Activated T-helper 1 cell treated with anti-CD3 and anti-CD28 coated beads, Interleukin-12 subunit alpha, Interleukin-12 subunit beta, Interleukin-2, Interleukin-4 antibody, amounts not matched to agents 30 ng/mL and 10 ng/mL and 1 ng/mL, durations not matched to agents 14 hours and 24 hours and 36 hours (primary cell): ENCODE measurements at places on chromosomes 6 and 20.

GRCh38 chr20:64188682-64189529 lies 24.7 kb downstream of the MYT1 start:
- DNase-seq = no peak

DNA sequence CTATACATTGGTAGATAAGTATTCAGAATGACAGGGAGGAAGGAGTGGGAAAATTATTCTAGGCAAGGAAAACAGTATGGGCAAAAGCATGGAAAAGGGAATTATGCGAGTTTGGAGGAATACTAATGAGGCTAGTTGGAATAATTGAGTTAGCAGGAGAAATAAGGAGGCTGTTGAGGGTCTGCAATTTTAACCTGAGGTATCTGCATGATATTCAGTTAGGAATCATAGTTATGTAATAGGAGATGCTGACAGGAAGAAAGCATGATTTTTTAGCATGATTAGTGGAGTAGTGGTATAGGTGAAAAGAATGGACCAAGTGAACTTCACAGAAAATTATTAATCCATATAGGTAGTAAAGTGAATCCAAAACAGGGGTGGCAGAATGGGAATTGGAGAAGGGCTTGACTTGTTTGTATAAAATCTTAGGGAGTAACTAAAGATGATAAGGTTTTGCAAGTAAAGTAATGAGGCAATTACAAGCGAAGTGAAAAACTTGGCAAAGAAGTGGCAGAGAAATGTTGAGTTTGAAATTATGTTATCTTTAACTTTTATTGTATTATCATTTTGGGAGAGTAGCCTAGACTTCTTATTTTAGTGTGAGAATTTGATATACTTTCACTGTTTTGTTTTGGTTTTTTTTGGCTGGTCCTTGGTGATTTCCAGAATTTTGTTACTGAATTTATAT lies 5.7 kb downstream of the STXBP5 start:
- no peak for DNase-seq

DNA sequence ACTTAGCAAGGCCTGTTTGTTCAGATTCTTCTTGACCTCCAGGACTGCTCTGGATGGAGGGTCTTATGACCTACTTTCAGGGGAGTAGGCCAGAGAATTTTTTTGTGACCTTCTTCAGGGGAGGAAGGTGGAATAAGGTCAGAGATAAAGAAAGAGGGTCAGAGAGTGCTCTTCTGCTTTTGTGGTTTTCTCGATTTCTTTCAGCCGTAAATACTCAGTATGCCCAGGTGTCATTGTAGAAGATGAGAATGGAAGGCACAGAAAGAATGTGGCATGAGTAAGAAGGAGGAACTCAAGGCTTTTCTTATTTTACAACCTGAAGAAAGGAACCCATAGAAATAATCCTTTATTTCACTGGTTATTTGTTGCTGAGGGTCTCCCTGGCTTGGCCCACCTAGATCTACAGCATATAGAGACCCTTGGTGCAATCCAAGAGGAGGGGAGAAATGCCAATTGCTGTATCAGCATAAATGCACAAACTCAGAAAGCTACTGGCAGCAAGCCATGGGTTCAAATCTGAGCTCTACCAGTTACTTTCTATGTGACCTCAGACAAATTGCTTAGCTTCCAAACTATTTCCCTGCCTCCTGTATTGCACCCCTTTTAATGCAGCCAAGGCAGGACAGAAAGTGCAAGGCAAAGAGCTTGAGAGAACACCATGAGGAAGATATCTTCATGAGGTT lies 68.0 kb downstream of the OLIG3 start:
- DNase-seq = no peak

GRCh38 chr6:48068278-48069251 lies 42.4 kb downstream of the PTCHD4 start:
- DNase-seq = no peak

- no peak for DNase-seq
Measured at GRCh38 chr20:51275181-51275580, 252.3 kb upstream of the KCNG1 start.

DNA sequence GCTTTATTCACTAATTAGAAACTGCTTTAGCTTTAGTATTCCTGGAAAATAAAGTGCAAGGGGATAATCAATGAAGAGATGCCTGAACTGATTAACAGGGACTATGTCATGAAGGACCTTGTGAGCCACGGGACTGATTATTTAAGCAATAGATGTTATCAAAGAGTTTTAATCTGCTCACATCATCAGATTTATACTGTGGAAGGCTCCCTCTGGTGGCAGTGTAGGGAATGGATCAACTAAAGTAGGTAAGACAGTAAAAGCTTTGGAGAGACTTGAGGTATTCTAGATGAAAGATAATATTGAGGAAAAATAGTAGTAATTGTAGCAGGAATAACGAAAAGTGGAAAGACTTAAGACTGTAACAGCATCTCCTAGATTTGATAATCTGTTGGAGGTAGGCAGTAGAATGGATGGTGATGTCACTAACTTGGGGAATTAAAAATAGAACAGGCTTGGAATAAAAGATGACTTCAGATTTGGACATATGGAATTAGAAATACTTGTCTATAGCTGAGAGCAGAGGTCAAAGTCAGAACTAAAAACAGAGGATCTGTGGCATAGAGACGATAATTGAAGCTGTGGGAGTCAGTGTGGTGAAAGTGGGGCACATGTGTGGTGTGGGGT lies 80.3 kb upstream of the HTR1E start:
- DNase-seq = no peak

GRCh38 chr6:166438211-166438861 lies 55.6 kb upstream of the MPC1 start:
- no peak for DNase-seq

DNA sequence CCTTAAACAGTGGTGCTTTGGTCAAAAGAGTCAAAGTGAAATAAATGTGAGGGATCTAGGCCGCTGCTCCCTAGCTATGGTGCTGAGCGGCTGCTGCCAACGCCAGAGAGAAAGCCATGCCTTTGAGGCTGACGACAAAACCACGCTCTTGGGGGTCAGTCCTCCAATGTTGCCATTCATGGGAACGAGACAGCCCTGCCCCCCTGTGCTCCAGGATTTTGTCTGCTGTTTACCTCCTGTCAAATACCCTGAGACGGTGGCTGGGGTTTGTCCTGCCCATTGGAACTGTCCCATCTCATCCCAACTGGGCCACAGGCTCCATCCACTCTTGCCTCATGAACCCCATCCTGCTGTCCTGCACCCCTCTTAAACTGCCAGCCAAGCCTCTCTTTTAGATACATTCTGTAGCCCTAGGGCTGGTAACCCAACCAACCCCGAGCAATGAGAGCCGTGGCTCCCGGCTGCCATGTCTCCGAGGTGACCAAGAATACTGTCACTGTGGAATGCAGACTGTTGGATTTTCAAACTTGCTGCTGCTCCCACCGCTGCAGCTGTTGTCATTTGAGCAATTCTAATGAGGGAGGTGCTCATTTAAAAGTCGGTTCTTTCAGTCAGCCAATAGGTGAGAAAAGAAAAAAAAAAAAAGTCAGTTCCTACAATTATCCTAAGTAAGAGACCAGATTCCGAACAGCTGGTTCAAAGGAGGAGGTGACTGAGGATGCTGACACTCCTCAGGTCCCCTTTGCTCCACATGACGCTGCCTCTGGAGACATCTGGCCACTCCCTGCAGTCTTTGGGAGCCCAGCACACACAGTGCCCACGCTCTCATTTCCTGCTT lies 73.1 kb upstream of the QKI start:
- DNase-seq = no peak

GRCh38 chr6:166252601-166253000 lies 55.6 kb downstream of the PRR18 start:
- DNase-seq = no peak

- DNase-seq = no peak
Measured at GRCh38 chr6:133891149-133891926, 2.4 kb downstream of the TCF21 start.

DNA sequence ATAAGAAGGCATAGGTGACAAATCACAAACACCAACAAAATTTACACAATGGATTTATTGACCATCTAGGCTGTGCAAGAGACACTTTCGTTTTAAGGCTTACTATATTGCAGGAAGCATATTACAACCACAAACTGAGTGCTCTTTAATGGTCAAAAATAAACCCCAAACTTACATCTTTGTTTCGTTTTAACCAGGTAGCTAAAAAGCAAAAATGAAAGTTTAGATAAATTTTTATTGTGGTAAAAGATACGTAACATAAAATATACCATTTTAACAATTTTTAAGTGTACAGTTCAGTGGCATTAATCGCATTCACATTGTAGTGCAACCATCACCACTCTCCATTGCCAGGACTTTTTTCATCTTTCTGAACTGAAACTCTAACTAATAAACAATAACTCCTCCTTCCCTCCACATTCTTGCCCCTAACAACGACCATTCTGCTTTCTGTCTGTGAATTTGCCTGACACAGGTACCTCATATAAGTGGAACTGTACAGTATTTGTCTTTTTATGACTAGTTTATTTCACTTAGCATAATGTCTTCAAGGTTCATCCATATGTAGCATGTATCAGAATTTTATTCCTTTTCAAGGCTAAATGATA lies 32.3 kb upstream of the DUSP22 start:
- DNase-seq = no peak

GRCh38 chr6:166848979-166849748 lies 107.2 kb downstream of the RNASET2 start:
- no peak for DNase-seq

DNA sequence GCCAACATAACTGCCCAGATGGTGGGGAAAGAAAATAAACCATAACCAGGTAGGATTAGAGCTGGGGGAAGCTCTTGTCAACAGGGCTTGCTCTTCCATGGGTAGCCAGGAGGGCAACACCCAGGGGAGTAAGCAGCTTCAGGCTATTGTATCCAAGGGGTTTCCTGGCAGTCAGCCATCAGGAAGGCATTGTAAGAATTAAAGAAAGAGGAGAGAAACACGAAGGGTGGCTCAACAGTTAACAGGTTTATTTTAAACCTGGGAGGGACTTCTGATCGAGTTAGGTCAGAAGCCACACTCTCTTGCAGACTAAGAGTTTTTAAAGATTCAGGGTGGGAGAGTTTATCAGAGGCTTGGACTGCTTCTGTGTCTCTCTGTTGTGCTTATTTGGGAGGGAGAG lies 114.2 kb downstream of the QRSL1 start:
- no peak for DNase-seq

GRCh38 chr6:158654960-158655489 lies 5.2 kb downstream of the SYTL3 start:
- no peak for DNase-seq

GRCh38 chr20:43507150-43508080 lies at the start of gene L3MBTL1:
Gene L3MBTL1 (plus strand): TSS chr20:43507697. CDS start chr20:43513504, 5,807 bp downstream.
- DNase-seq = no peak

GRCh38 chr6:105591053-105591452 lies 188.2 kb upstream of the PREP start:
- peak; percentile 27 for DNase-seq

- no peak for DNase-seq
Measured at GRCh38 chr6:49252901-49253300, 210.2 kb downstream of the MMUT start.

- no peak for DNase-seq
Measured at GRCh38 chr6:158253248-158253647, 59.0 kb upstream of the TULP4 start.

GRCh38 chr20:36501367-36502006 lies 39.8 kb upstream of the MYL9 start:
- DNase-seq = no peak

DNA sequence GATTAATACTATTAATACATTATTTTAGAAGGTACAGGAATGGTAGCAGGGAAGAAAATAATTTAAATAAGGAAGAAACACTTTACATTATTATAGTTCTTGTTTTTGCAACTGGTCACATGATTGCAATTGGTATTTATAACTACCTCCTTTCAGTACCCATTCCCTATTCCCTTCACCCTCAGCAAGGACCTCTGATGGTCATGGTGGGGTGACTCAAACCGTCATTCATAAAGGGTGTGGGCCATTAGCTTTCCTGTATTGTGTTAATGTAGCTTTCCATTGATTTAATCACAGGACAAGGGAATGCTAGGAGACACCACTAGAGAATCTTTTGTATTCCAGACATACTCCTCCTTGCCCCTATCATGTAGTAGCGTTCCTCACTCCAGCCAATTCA lies 47.2 kb upstream of the TMEM244 start:
- no peak for DNase-seq

- no peak for DNase-seq
Measured at GRCh38 chr6:1786455-1787453, 177.0 kb downstream of the FOXC1 start.

DNA sequence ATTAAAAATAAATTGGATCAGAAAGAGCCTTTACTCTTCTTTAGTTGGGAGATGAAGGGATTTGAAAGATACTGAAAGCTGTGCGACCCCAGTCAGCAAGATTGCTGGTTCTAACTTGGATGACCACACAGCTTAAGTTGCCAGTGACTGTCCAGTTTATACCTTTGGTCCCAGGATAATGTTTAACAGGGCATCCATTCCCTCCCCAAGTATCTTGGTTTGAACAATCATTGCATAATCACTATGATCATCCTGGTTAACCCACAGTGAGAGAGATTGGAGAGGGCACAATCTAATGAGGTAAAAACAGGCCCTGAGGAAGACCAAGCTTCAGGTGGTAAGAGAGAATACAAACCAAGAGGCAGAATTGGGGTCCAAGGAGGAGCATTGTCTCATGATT lies 798.3 kb downstream of the MAFB start:
- DNase-seq = no peak

DNA sequence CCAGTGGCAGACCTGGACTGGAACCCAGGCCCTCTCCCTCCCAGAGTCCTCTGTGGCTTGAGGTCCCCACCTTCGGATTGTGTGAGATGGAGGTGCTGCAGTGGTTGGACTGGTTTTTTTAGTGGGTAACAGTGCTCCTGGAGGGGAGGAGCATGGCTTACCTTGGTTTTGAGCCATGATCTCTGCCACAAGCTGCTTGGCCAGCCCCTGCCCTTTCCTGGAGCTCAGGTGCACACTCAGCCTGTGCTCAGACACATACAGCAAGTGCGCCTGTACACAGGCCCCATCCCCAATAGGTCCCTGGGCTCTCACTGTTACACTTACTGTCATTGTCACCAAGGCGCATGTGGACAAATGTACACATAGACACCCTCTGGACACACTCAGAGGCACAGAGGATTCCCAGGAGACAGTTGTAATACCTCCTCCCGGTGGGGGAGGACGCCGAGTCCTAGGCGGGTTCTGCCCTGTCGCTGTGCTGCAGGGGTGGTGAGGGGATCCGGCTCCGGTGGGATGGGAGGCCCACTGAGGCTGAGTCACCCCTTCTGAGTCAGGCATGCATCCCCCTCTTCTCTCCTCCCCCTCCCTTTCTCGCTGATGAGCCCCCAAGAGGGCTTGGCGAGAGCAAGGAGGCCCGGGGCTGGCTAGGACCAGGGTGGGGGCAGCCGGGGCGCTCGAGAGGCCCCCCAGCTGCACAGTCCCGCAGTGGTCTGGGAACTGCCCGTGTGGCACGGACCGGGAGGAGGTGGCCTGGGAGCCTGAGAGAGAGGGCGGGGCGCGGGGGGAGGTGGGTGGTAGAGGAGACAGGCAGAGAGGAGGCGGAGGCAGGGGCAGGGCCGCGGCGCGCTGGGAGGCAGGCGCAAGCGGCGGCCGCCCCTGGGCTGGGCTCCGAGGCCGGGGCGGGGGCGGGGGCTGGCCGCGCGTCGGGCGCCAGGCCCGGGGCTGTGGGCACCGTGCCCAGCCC lies 522 bp upstream of the EPB41L1 start:
- no peak for DNase-seq
